ENCODE measurements at places on chromosomes 11 and 22.

DNA sequence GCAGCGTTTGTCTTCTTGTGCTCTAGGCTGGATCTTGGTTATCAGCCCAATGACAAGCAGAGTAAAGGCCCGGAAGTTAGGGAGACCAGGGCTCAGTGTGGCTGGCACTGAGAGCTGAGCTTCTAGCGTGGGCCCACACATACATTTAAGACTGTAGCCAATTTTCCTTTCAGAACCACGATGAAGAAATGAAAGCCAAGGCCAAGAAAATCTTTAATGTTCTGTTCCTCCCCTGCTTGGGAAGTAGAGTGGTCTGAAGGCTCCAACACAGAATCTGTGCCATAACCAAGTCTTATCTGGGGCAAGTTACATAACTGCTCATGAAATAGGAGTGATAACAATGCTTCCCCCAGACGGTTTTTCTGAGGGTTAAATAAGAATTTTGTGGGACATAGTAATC lies 4.7 kb upstream of the ST3GAL4 start:
- DNase-seq, result no peak

GRCh38 chr11:46363455-46364005 lies 16.3 kb downstream of the DGKZ start:
- DNase-seq, result peak; percentile 40

DNA sequence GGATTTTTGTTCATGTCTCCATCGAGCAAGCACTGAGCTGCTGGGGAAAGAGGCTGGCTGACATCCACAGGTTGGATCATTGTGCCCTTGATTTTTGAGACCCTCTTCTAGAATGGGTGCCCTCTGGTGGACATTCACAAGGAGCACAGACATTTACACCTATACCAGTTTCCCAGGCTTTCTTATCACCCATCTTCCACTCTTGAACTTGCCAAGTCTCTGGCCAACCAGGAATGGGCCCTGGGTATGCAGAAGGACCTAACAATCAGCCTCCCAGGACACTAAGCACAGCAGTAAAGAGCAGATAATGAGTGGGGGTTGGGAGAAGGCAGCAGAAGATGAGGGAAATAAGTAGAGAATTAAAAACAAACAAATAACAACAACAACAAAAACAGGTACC lies 5.7 kb upstream of the INTS4 start:
- DNase-seq, result peak; percentile 13

DNA sequence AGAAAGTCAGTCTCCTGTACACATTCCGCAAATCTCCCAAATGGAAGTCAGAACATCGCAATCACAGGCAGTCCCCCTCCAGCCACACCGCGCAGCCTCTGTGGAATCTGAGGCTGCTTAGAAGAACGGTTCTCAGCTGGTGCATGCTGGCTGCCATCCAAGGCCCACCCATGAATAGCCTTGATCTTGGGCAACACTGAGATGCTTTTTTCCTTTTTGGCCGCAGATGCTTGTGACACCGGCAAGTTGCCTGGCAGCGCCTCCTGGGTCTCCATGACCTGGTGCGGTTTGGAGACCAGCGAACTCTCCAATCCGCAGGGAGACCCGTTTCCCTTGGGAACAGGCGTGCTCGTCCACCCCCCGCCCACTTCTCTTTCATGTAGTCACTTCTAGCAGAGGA lies 26.3 kb upstream of the PHF21B start:
- DNase-seq, result no peak

- DNase-seq, result no peak
These were observed 40.3 kb upstream of the TSKU start for GRCh38 chr11:76742902-76743301.

DNA sequence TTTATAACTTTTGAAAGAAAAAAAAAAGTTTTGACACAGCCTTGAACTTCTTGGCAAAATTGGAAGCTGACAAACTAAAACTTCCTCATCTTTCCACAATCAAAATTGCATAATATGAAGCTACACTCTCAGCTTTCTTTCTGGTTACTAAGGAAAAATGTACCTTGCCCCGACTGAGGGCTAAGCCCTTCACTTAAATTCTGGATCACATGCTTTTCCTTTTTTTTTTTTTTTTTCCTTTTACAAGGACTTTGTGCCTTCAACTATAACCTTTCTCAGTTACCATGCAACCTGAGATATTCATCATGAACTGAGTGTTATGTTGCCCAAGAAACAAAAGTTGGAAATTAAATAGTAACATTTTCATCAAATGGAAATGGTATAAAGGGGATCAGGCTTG lies 188.5 kb upstream of the CARD18 start:
- DNase-seq, result no peak

DNA sequence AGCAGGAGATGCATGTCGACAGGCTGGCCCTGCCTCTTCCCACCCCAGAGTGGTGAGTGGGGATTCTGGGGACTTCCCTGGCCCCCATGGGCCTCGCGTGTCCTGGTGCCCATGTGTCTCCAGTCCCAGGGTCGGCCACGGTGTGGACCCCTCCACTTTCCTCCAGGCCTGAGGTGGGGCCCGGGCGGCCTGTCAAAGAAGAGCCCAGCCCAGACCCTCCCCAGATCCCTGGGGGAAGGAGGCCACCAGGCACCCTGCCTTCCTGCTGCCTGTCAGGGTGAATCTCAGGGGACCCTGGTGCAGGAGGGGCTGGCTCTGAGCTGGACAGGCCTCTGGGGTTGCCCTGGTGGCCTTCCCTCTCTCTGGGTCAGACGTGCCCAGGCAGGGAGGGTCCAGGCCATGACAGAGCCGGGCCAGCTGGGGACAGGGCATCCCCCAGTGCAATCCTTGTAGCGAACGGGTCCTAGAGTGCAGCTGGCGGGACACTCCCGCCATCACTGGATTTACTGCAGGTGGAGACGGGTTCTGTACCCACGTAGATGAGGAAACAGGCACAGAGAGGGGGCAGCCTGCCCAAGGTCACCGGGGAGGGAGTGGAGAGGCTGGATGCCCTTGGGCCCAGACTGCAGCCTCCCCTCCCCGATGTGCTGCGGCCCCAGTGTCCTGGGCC lies 13.5 kb upstream of the MUC6 start:
- no peak for DNase-seq

GRCh38 chr11:10048350-10048749 lies 245.7 kb downstream of the SBF2 start:
- DNase-seq, result no peak

GRCh38 chr11:104967534-104968354 lies 630 bp downstream of the CASP4 start:
- DNase-seq, result no peak

DNA sequence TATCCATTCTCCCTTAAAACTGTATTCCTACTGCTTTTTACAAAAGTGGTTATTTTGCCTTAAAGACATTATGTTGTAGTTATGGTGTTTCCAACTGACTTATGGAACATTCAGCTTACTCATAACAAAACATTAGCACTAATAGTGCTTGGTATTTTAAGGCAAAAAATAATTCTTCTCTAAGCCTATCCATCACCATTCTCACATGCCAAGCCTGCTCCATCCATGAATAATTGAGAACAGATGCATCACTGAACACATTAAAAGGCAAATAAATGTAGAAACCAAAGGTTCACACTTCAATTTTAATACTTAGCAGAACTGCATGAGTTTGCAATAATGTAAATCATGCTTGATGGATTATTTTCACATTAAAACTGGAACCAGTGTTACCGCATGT lies 42.3 kb upstream of the DDI1 start:
- DNase-seq, result no peak

DNA sequence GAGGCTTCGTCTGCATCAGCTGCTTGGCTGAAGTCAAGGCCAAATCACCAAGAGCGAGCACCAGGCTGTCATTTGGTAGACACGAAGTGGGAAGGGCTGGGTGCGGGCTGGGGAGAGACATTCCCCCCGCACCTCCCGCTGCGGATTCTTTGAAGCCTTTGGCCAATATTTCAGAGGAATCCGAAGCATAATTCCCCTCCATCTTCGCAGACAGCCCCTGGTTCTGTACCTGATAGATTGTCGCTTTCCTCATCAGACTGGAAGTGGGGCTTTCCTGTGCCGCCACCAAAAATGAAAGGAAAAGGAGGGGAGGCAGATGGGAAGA lies 15.3 kb downstream of the BLID start:
- DNase-seq, result no peak

- no peak for DNase-seq
These were observed 78.8 kb upstream of the TOP3B start for GRCh38 chr22:22061085-22062077.
